ENCODE measurements at places on chromosomes 1 and 21.

- DNase-seq = no peak
Measured at GRCh38 chr1:54949053-54949452, 31.4 kb upstream of the TMEM61 start.

GRCh38 chr1:48236716-48237470, 14.4 kb downstream of the SLC5A9 start:
- no peak for DNase-seq

GRCh38 chr1:161207173-161207572, 5.0 kb downstream of the NDUFS2 start:
- DNase-seq = no peak

DNA sequence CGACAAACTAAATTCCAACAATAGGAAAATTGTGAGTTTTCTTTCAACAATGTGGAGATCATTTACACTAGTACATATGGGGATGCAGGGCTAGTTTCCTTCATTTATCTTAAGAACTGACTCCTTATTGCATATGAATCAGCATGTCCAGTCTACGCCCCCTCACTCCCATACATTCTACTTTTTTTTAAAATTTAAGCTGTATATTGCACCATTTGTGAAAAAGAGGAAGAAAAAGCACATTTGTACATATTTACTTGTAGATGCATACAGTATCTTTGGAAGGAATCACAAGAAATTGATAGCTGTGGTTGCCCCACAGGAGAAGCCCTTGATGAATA, 15.9 kb downstream of the VPS26C start:
- no peak for DNase-seq

GRCh38 chr1:229028987-229029878, 241.7 kb upstream of the RAB4A start:
- no peak for DNase-seq

GRCh38 chr1:24903011-24903461, 27.0 kb downstream of the RUNX3 start:
- no peak for DNase-seq

GRCh38 chr21:35827004-35827403, 233.3 kb downstream of the SETD4 start:
- no peak for DNase-seq

GRCh38 chr1:172266528-172267174, 153.8 kb upstream of the C1orf105 start:
- DNase-seq = no peak

DNA sequence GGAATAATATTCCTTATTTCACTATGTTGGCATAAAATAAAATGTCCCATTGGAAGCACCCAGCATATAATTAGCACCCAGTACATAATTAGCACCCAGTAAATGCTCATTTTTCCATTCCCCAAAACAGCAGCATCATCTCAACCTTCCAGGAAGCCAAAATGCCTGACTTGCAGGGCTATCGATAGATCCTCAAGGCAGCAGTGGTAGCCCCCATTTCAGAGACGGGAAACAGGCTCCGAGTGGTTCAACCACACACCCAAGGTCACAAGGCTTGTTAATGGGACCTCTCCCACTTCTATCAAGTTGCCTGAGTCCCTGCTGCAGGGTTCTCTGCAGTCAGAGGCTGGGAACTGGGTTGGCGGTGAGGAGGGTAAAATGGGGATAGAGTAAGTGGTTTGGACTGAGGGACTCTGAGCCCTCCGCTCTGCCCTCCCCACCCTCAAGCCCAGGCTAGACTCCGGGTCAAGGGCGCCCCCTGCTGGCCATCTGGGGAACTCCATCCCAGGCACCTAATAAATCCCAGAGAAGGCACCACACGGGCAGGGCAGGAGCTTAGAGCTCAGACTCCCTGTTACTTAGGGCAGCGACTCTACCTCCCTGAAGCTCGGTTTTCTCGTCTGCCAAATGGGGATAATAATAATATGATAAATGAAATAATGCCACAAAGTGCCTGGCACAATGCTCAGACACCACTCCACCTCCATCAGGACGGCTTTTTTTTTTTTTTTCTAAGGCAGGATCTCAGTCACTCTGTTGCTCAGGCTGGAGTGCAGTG, 21.9 kb upstream of the LAPTM5 start:
- peak; percentile 88 for DNase-seq

GRCh38 chr1:94122201-94122970, 1.4 kb upstream of the ABCA4 start:
- DNase-seq = no peak

- no peak for DNase-seq
Measured at GRCh38 chr1:247962911-247963588, 2.0 kb upstream of the OR2AK2 start.

- DNase-seq = no peak
Measured at GRCh38 chr1:77975386-77975785, 3.5 kb downstream of the FUBP1 start.

GRCh38 chr21:45479691-45480675, 62.3 kb downstream of the SLC19A1 start:
- no peak for DNase-seq

DNA sequence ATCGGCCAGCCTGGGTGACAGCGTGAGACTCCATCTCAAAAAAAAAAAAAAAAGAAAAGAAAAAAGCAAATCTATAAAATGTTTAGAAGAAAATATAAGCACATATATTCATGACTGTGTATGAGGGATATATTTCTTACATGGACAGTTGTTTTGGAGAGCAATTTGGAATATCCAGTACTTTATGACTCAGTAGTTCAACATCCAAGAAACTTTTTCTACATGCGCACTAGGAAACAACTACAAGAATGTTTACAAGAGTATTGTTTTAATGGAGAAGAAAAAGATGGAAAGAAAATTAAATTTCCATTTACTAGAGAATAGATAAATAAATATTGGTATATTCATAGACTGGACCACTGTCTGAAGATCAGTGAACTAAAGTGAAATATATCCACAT, 77.5 kb downstream of the MAST2 start:
- no peak for DNase-seq

- DNase-seq = no peak
Measured at GRCh38 chr1:228778961-228779360, 43.7 kb downstream of the RHOU start.

- no peak for DNase-seq
Measured at GRCh38 chr1:224528900-224529299, 87.2 kb upstream of the CNIH3 start.
